ENCODE measurements at places on chromosomes 5 and 9. TPM values are rescaled to one million over a fixed set of nuclear protein-coding genes. Genes with fewer than 3 reads are reported as not detected.

DNA sequence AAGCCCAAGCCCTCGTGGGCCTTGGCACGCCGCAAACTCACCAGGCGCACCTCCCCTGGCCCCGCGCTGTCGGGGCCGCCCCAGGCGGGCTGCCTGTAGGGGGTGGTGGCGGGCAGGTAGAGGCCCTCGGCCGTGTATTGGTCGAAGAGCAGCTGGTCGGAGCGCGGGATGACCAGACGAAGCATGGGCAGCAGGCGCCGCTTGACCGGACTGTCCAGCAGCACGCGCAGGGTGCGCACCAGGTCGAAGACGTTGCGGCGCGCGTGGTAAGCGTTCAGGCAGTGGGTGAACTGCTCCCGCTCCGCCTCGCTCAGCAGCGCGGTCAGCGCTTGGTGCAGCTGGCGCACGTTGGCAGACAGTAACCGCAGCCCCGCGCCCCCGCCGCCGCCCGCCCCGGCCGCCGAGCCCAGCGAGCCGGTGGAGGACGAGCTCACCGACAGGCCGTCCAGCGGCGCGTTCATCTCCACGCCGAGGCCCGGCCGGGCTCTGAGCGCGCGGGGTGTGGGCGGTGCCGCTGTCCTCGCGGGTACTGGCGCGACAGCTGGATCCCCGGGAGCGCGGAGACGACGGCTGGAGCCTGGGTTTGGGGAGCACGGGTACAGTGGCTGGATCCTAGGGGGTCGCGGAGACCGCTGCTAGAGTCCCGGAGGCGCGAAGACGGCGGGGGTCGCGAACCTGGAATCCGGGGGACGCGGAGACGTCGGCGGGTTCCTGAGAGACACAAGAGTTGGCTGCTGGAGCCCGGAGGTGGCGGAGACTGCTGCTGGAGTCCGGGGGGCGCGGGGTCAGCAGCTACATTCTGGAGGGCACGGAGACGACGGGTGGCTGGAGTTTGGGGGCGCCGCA lies 709 bp downstream of the WHRN start:
- peak; percentile 33 for DNase-seq

DNA sequence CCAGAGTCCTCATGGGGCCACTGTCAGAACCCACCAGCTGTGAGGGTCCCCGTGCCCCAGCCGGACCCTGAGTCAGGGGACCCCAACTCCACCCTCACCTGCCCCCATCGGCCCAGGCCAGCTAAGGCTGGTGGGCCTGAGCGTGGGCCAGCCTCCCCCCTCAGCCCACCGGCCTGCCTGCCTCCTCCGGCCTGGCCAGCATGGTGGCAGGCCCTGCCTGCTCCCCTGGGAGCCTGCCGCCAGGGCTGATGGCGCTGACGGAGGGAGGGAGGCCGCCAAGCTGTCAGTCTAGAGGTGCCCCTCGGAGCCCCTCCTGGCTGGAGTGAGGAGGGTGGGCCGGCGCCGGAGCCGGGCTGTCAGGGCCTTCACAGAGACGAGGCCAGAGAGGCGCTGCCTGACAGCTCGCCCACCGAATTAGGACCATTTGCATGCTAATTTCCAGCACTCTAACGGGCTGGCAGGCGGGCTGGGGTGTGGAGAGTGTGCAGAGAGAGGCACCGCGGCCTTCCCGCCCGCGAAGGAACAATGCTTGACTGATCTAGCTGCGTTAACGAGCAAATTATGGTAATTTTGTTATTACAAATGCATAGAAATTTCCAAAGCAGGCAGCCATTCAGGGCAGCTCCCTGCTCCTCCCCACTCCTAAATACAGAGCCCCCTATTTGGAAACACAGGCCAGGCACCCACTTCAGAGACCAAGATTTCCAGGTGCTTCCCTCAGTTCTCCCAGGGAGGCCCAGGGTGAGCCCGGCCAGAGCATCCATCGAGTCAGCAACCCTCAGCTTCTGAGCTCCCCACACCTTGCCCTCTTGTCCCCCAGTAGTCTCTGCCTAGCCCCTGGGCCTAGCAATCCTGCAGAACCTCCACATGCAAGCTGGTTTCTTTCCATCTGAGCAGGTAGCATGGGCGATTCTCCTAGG lies 169.3 kb downstream of the PAX5 start:
- no peak for DNase-seq

GRCh38 chr9:123049589-123050222 lies 16.2 kb downstream of the GPR21 start:
- DNase-seq = no peak

DNA sequence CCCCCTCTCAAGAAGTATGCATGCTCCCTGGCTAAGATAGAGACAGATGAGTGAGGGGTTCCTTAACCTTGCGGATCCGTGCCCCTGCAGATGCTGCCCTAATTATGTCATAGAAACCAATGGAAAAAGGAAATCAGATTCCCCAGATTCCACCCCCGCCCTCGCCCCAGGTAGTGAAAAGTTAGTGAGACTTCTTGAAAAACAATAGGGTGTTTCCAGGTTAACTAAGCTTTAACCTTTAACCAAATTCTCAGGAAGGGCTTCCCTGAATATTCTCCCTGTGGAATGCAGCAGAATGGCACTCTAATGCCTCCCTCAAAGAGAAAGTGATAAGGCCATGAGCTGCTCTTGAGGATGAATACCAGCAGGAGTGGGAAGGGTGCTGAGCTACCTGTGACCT lies 116.0 kb upstream of the RANBP3L start:
- DNase-seq = no peak

GRCh38 chr5:124052201-124052600 lies 540.2 kb downstream of the CSNK1G3 start:
- no peak for DNase-seq

- DNase-seq = no peak
Observed at GRCh38 chr5:121138952-121139351, 674.9 kb downstream of the PRR16 start.

GRCh38 chr5:32936329-32936728 lies 225.2 kb downstream of the NPR3 start:
- no peak for DNase-seq

GRCh38 chr9:17018540-17019196 lies 116.2 kb upstream of the CNTLN start:
- DNase-seq = no peak

GRCh38 chr5:10448754-10449360 lies 7.2 kb downstream of the ROPN1L start:
- DNase-seq = no peak

DNA sequence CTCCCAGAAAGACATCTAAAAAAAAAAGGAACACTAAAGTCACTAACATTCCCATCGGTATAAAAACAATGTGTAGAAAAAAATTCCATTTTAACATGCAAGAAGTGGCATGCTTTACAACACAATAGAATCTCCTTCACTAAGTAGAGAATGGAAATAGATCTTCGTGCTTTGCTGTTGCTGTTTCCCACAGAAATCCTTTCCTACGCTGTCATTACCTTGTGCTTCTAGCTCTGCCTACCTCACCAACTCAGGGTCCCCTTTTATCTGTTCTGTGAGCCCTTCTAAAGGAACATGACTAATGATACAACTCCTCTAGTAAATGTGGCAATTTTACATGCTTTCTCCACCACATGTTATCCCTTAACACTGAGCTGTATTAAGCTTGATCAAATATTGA lies 202.9 kb downstream of the MCTP1 start:
- no peak for DNase-seq

DNA sequence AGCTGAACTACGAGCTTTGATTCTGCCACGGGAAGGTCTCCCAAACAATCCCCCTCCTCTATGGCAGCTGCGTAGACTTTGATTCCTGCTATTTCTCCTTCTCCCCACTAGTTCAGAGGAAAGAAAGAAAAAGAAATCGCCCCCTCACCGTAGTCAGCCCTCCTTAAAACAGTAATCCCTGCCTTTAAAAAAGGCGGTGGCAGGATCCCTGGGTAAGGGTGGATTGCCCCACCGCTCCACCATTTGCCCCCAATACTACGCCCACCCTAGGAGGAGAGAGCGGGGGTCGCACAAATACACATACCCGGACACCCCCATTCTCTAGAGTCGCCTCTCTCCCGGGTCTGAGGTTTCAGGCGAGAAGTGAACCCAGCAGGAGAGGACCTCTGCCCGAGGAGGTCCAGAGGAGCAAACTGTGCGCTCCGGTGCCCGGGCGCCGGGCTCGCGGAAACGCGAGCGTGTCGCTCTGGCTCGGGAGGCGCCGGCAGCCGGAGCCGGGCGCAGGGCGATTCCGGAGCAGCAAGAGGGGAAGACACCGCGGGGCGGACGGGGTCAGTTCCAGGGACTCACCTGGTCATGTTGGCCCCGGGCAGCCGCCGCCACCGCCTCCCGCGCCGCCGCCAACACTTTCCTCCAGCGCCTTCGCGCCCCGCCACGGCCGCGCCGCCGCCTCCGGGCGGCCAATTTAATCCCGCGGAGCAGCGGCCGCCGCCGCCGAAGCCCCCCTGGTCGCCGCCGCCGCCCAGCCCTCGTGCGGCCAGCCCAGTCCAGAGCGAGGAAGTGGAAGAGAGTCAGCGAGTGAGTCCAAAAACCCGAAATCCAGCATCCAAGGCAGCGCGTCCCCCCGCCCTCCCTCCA lies 1057.7 kb upstream of the DMAC1 start:
- peak; percentile 62 for DNase-seq

DNA sequence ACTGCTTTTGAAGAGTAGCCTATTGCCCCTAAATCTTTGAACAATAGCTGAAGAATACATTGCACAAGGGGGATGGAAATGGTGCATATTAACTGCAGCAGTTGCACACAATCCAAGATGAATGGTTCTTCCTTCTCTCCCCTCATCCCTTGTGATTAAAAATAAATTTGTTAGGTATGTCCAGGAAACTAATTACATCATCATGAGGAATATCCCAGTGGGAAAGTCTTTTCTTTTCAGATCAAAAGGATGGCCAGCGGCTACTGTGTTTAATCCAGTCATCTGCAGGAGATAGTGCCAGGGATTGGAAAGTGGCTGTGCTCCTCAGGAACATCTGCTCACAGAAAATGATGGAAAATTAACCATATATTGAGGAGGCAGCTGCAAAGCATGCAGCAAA lies 508.4 kb upstream of the SEMA6A start:
- DNase-seq = no peak

- no peak for DNase-seq
Observed at GRCh38 chr9:4486176-4486575, 4.1 kb upstream of the SLC1A1 start.

- no peak for DNase-seq
Observed at GRCh38 chr5:83857341-83857740, 136.7 kb upstream of the HAPLN1 start.

HSPB3 gene
- total RNA-seq = 4.6 TPM

THBS4 gene
- total RNA-seq = 0.84 TPM

CNTNAP3B gene
- total RNA-seq = 21.7 TPM

SLC24A2 gene
- 0.63 TPM for total RNA-seq

HBEGF gene
- 8.8 TPM for total RNA-seq

DBH gene
- total RNA-seq = not detected

Data from mucosa of descending colon (tissue), 3 donors.